NCI-H1105 (cell line): ENCODE measurements at places on chromosomes 7 and 10.

- DNase-seq, result no peak
Measured at GRCh38 chr7:135527025-135527424, 17.1 kb upstream of the CNOT4 start.

- DNase-seq, result no peak
Measured at GRCh38 chr10:53122281-53122680, 349.7 kb upstream of the MBL2 start.

DNA sequence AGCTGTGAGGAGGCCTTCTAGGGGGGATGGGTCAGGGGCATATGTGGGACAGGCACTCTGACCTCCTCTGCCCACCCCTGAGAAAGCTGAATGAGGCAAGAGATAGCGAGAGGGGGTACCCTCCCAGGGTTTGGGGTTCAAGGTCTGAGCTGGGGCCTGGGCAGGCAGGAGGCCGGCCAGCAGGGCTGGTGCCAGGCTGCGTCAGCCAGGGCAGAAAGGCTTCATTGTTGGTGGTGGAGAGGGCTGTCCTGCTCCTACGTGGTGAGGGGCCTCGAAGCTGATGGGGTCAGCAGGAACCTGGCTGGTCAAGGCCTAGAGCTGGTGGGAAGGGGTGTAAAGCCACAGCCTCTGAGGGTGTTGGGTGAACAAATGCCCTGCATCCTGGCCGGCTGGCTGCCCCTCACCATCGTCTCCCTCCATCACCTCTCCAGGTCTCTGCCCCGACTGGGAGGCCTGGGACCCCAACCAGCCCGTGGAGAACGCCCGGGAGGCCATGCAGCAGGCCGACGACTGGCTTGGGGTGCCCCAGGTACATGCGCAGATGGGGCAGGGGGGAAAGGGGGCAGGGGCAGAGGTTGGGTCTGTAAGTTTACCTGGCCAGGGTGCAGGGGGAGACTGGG lies 6.6 kb downstream of the FLNC start:
- no peak for DNase-seq

DNA sequence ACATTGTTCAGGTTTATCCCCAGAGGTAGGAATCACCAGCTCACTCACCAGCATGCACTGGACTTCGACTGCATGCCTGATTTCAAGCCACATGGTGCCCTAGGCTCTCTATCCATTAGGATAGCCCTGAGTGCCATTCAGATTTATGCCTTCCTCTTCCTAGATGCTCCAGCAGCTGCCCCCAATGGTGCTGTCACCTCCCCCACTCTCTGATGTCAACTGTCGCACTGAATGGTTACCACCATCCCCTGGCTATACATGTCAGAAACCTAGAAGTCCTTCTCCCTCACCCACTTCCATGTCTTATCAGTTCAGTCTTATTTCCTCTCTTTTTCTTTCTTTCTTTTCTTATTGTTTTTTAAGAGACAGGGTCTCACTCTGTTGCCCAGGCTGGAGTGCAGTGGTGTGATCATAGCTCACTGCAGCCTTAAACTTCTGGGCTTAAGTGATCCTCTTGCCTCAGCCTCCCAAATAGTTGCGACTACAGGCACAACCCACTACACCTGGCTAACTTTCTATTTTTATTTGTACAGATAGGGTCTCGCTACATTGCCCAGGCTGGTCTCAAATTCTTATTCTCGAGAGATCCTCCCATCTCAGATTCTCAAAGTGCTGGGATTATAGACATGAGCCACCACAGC lies 2.9 kb downstream of the SFXN4 start:
- no peak for DNase-seq

- DNase-seq, result no peak
Measured at GRCh38 chr10:86775056-86775869, 18.8 kb downstream of the BMPR1A start.
